ENCODE measurements at places on chromosomes 1 and 21. TPM values are rescaled to one million over a fixed set of nuclear protein-coding genes. Genes with fewer than 3 reads are reported as not detected.

SGIP1 gene
- not detected for total RNA-seq

PEF1 gene
- 56.2 TPM for total RNA-seq

OR2L8 gene
- total RNA-seq: not detected

S100B gene
- not detected for total RNA-seq

PLXNA2 gene
- not detected for total RNA-seq

SPATA6 gene
- total RNA-seq: 0.30 TPM

ZNF593 gene
- 133 TPM for total RNA-seq

USP1 gene
- total RNA-seq: 37.5 TPM

SLC30A2 gene
- total RNA-seq: not detected

B3GALNT2 gene
- 15.4 TPM for total RNA-seq

RHOU gene
- not detected for total RNA-seq

DNA sequence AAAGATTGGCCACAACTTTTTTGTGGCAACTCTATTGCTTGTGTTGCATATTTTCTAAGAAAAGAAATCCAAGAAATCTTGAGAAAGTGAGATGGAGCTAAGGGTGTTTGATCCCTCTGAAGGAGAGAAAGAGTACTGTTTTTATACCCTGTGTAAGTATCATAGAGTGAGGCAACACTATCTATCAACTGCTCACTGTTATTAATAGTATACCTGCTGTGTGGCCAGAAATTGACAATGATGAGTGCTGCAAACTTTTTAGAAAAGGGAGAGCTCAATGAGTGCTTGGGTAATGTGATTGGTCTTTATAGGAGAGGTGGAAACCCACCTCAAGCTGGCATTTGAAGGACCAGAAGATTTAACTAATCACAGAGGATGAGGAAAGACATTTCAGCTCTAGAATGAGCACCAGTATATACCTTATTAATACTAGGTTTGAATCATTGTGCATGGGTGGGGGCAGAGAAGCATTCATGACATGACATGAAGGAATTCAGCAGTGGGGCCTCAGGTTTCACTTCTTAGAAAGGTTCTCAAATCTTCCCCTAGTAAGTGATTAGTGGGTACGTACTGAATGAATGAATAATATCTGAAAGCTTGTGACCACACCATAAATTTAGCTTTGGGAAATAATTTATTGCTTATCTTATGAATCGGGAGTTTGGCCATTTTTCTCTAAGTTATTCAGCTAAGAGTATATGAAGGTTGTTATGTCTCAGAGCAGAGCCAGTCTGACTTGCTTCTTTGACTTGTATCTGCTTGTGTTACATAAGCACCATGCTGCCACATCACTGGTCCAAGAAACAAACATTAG, 169.2 kb upstream of the SGIP1 start:
- H3K36me3 ChIP-seq: 0 out of 2 replicates have a peak, but pooled peaks cover 9% of the 10 kb centered on the region
- no peak overlapping the region for H3K4me3 ChIP-seq
- no peak for DNase-seq
- H3K4me1 ChIP-seq: peaks cover 41% of the 10 kb centered on the region
- no peak overlapping the region for H3K27ac ChIP-seq

DNA sequence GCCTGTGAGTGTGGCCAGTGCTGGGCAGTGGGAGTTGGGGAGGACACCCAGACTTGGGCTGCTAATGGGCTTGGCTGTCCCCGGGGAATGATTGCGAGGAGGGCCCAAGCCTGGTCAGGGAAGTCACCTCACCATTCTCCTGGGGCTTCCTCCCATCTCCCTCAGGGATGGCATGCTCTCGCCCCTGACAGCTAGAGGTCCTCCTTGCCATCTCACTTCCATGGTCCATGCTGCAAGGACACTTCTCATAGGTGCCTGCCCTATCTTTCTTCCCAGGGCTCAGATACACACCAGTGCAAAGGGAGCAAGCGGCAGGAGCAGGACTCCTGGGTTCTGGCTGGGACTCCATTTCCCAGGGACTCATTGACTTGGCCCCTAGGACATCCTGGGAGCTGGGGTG, 4.1 kb downstream of the NTRK1 start:
- H3K27ac ChIP-seq: no peak overlapping the region
- no peak overlapping the region for H3K4me3 ChIP-seq
- no peaks in the 10 kb centered on the region for H3K4me1 ChIP-seq
- no peaks in the 10 kb centered on the region for H3K36me3 ChIP-seq

- H3K36me3 ChIP-seq: peaks cover 7% of the 10 kb centered on the region
- H3K27me3 ChIP-seq: no peaks in the 10 kb centered on the region
- H3K4me1 ChIP-seq: peaks cover 4% of the 10 kb centered on the region
- DNase-seq: no peak
- no peak overlapping the region for H3K4me3 ChIP-seq
- H3K27ac ChIP-seq: no peak overlapping the region
Measured at GRCh38 chr1:13771745-13772144, 71.8 kb downstream of the PRDM2 start.

GRCh38 chr1:109248797-109249629, at the start of gene CELSR2:
Gene CELSR2, plus strand, starts transcription at chr1:109249539. Its CDS starts 541 bp downstream, at chr1:109250080.
- H3K36me3 ChIP-seq: no peaks in the 10 kb centered on the region
- H3K4me1 ChIP-seq: peaks cover 16% of the 10 kb centered on the region
- H3K27ac ChIP-seq: no peak within 1 kb of the TSS
- H3K4me3 ChIP-seq: peak within 1 kb of the TSS; percentile 61

DNA sequence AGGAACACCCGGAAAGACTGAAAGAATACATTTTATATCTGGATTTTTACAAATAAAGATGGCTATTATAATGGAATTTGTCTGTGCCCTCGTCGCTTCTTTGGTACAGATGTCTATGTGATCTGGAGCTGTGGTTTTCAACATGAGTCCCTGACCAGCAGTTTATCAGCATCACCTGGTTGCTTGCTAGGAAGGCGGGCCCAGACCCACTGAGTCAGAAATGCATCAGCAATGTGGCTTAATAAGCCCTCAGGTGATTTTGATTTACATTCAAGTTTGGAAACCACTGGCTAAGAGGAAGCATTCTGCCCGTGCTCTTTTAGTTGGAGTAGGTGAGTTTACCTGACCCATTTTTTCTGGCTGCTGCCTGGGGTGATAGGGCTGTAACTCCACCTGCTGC, 31.7 kb downstream of the ATP1A1 start:
- H3K36me3 ChIP-seq: peaks cover 83% of the 10 kb centered on the region
- peak overlapping the region; percentile 52 for H3K27ac ChIP-seq
- no peaks in the 10 kb centered on the region for H3K4me1 ChIP-seq
- DNase-seq: no peak
- no peak overlapping the region for H3K4me3 ChIP-seq

GRCh38 chr1:67771152-67771551, 62.1 kb downstream of the GNG12 start:
- no peak overlapping the region for H3K4me3 ChIP-seq
- no peaks in the 10 kb centered on the region for H3K27me3 ChIP-seq
- DNase-seq: peak; percentile 58
- no peak overlapping the region for H3K27ac ChIP-seq

DNA sequence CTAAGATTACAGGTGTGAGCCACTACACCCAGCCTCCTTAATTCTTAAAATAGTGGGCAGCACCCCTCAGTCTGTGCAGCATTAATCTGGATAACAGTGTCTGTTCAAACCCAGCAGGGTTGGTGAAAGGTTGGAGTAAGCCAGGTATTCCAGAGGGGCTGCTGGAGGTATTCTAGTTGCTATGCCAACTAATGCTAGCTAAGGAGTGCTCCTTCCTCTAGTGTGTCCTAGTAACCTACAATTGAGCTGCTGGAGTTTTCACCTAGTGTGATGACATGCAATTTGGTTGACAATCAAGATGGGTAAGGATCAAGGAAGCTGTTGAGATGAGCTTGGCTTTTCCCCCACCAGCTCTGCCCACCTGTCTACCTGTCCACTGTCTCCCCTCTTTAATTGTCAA, 100.2 kb upstream of the IPO9 start:
- no peak for DNase-seq
- H3K4me1 ChIP-seq: no peaks in the 10 kb centered on the region
- H3K27ac ChIP-seq: no peak overlapping the region
- H3K36me3 ChIP-seq: no peaks in the 10 kb centered on the region
- no peak overlapping the region for H3K4me3 ChIP-seq

DNA sequence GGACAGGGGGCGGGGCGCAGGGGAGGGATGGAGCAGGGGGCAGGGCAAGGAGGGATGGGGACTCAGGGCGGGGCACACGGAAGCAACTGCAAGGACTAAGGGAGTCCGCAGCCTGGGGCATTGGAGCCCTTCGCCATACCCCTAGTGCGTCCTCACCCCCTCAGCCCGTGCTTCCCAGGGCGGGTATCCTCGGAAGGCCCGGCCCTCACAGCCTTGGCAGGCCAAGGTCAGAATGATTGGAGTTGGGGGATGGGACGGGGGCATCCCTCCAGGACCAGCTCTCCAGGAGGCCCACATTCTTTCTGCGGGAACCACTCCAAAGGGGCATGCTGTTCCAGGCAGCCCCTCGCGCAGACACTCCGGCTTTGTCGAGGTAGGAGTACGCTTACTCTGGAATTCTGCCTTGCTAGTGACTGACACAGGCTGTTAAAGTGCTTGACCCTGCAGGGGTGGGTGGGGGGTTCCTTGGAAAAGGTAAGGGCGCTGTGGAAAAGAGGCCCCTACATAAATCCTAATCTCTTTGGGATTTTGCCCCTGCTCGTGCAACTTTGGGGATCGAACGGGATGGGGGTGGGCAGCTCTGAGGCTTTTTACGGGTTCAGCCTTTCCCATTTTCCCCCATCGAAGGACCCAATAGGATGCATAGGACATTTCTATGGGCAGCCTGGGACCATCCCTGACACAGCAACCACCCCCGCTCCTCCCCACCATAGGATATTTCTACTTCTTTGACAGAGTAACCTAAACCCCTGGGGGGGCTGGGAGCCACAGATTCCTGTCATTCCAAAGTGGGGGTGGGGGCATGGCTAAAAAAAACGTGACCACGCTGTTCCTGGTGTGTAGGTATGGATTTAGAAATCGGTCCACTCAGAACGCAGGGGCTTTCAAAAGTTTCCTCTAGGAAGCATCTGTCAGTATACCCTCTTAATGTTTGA, 738 bp upstream of the TRIM11 start:
- no peaks in the 10 kb centered on the region for H3K27me3 ChIP-seq
- H3K4me1 ChIP-seq: peaks cover 23% of the 10 kb centered on the region
- H3K4me3 ChIP-seq: peak overlapping the region; percentile 95
- H3K27ac ChIP-seq: no peak overlapping the region
- peaks cover 11% of the 10 kb centered on the region for H3K36me3 ChIP-seq

DNA sequence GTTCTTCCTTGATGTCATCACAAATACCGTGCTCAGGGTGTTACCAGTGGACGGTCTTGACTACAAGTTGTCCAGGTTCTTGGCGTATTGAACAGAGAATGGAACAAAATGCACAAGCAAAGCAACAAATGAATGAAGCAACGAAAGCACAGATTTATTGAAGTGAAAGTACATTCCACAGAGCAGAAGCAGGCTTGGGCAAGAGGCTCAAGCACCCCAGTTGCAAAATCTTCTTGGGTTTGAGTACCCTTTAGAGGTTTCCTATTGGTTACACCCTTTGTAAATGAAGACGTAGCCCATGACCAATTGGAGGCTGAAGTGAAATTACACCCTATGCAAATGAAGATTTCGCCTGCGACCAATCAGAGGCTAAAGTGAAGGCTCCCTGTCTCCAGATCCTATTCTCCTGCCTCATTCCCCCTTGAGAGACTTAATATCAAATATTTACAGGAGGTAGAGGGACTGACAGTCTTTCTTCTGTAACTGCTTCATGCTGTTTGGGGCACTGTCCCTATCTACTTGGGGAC, 38.3 kb downstream of the YY1AP1 start:
- H3K4me1 ChIP-seq: peaks cover 15% of the 10 kb centered on the region
- DNase-seq: no peak
- H3K4me3 ChIP-seq: no peak overlapping the region
- no peaks in the 10 kb centered on the region for H3K36me3 ChIP-seq
- H3K27me3 ChIP-seq: no peaks in the 10 kb centered on the region
- H3K27ac ChIP-seq: no peak overlapping the region

DNA sequence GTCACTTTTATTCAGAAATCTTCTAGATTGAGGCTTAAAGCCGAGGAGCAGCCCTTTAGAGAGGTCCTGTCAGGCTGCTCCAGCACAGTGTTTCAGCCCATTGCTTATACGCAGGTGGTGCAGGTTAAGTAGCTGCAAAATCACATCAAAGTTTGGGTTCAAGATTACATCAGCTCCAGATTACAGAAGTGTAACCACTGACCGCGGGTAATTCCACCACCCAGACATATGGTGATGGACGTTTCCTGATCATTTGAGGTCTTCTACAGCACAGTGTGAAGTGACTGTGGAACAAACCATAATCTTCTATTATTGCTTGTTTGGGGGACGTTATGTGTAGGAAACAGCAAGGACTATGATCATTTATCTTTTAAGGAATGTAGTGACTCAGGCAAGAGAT, 11.8 kb downstream of the C1orf115 start:
- H3K36me3 ChIP-seq: no peaks in the 10 kb centered on the region
- no peaks in the 10 kb centered on the region for H3K27me3 ChIP-seq
- DNase-seq: peak; percentile 85
- peak overlapping the region; percentile 96 for H3K27ac ChIP-seq
- peak overlapping the region; percentile 4 for H3K4me3 ChIP-seq

DNA sequence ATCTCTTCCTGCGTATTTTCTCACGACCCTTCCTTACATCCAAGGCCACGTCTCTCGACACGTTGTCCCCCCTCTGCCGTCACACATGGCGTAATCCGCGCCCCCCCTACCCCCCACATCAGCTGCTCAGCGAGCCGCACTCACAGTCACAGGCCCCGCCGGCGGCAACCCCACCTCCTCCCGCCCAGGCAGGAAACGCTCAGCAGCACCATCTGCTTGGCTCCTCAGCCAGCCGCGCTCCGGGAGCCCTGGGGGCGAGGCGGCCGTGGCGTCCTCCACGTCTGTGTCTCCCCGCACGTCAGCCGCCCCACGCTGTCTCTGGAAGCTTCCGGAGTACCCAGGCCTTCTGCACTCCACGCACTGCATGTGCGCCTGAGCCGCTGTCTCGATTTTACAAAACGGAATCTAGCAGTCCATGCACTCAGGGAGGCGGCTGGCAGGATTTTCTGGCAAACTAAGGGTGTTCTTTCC, 64.6 kb downstream of the SIK1 start:
- DNase-seq: peak; percentile 85
- H3K27me3 ChIP-seq: no peaks in the 10 kb centered on the region
- H3K36me3 ChIP-seq: no peaks in the 10 kb centered on the region
- H3K27ac ChIP-seq: peak overlapping the region; percentile 85

DNA sequence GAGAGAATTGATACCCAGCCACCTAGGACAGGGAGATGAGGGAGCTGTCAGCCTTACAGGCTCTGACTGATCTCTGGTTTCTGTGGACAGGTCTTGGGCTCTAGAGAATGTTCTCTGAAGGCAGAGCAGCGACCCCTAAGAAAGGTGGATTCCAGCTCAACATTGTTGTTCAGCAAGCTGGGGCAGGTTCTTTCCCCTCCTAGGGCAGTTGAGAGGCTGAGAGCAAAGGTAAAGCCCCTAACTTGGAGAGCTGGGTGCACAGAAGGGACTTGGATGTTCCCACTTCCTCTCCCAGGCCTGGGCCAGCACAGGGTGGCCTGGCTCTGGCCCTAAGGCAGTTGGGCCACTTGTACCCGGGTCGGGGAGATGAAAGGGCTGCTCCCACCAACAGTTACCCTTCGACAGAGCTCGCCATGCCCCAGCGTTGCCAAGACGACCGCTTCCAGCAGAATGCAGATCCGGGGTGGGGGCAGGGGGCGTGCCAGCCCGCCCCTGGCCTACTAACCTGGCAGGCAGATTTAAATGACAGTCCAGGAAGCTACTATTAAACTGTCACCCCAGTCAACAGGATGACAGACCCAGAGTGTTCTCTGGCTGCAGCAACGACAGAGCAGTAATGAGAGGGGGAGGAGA, 31.6 kb downstream of the LRP8 start:
- peaks cover 23% of the 10 kb centered on the region for H3K4me1 ChIP-seq
- no peak for DNase-seq
- no peaks in the 10 kb centered on the region for H3K36me3 ChIP-seq
- H3K4me3 ChIP-seq: no peak overlapping the region
- H3K27ac ChIP-seq: no peak overlapping the region

- H3K27ac ChIP-seq: no peak overlapping the region
- no peaks in the 10 kb centered on the region for H3K36me3 ChIP-seq
- no peak for DNase-seq
- H3K27me3 ChIP-seq: no peaks in the 10 kb centered on the region
- H3K4me3 ChIP-seq: no peak overlapping the region
Measured at GRCh38 chr1:61926597-61926996, 184.3 kb downstream of the PATJ start.

Data from Karpas-422 (cell line).